ENCODE measurements at places on chromosomes 13 and 19.

DNA sequence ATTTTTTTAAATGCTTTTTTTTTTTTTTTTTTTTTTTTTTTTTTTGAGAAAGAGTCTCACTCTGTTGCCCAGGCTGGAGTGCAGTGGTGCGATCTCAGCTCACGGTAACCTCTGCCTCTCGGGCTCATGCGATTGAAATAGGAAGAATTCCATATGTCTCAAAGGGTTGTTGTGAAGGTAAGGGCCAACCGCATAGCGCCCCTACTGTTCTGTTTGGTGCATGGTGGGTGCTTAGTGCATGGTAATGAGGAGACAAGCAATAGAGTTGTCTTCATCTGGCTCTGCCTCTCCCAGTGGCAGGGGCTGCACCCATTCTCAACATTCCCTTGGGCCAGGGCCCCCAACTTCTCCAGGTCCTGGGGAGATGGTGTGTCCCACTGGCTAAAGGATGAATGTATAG is 68.7 kb downstream of the RASL11A start:
- H3K27me3 ChIP-seq, result peaks cover 3% of the 10 kb centered on the region
- no peaks in the 10 kb centered on the region for H3K36me3 ChIP-seq
- H3K27ac ChIP-seq, result no peak overlapping the region
- H3K4me3 ChIP-seq, result no peak overlapping the region
- peaks cover 8% of the 10 kb centered on the region for H3K4me1 ChIP-seq

GRCh38 chr13:33244210-33244906 is 41.2 kb downstream of the STARD13 start:
- no peaks in the 10 kb centered on the region for H3K36me3 ChIP-seq
- H3K27ac ChIP-seq, result no peak overlapping the region
- DNase-seq, result no peak
- H3K27me3 ChIP-seq, result no peaks in the 10 kb centered on the region
- no peaks in the 10 kb centered on the region for H3K4me1 ChIP-seq
- no peak overlapping the region for H3K4me3 ChIP-seq

DNA sequence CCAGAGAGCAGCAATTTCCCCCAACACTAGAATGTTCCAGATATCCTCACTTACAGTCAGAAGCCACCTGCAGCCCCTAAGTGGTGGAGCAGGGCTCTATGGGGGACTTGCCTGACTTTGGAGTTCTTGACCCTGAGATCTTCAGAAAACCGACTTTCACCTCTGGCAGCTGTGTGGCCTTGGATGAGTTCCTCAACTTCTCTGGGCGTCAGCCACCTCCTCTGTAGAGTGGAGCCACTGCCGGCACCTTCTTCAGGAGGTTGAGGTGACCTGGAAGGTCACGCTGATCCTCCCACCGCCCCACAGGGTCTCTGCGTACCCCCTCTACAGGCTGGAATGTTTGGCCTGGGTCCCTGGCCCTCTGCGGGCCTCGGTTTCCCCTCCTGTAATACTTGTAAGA is 7.1 kb upstream of the FUT5 start:
- H3K4me1 ChIP-seq, result peaks cover 17% of the 10 kb centered on the region
- H3K4me3 ChIP-seq, result no peak overlapping the region
- DNase-seq, result no peak

- no peak overlapping the region for H3K4me3 ChIP-seq
- DNase-seq, result no peak
- no peak overlapping the region for H3K27ac ChIP-seq
These were observed 54.9 kb downstream of the SIAH3 start for GRCh38 chr13:45796426-45797235.

DNA sequence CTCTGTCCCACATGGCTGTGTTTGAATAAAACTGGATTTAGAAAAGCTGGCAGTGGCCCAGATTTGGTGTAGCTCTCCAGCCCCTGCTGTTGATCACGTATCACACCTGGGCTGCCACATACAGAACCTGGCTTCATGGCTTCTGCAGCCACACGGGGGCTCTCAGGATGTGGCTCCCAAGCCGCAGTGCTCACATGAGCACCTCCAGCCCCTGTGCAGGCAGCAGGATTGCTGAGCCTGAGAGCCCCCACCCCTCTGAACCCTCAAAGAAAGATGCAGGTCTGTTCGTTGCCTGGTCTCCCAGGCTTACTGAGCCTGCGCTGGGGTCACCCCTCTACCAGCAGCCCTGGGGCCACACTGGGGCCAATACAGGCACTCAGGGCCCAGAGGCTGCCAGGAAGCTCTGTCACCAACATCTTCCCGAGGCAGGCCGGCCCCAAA is 2.7 kb downstream of the PLEKHF1 start:
- no peaks in the 10 kb centered on the region for H3K36me3 ChIP-seq
- no peak overlapping the region for H3K4me3 ChIP-seq
- no peak for DNase-seq
- H3K4me1 ChIP-seq, result peaks cover 16% of the 10 kb centered on the region

- H3K27me3 ChIP-seq, result no peaks in the 10 kb centered on the region
- H3K4me3 ChIP-seq, result no peak overlapping the region
- H3K36me3 ChIP-seq, result no peaks in the 10 kb centered on the region
- DNase-seq, result peak; percentile 15
These were observed 789.7 kb upstream of the PRR20A start for GRCh38 chr13:56351041-56351440.

DNA sequence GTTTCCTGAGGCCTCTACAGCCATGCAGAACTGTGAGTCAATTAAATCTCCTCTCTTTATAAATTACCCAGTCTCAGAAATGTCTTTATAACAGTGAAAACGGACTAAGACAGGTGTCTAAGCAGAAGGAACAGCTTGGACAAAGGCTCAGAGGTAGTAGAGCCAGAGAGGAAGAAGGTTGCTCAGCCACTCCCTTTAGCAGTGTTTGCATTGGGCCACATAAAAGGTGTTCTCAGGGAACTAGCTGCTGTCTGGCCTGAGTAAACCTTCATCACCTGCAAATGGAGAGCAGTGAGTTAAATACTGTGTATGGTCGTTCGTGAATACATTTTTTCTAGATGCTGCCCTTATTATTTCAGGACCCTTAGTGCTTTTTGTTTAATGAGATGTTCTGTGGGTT is 383.4 kb downstream of the EFNB2 start:
- no peak overlapping the region for H3K27ac ChIP-seq
- no peaks in the 10 kb centered on the region for H3K27me3 ChIP-seq
- no peaks in the 10 kb centered on the region for H3K4me1 ChIP-seq
- H3K36me3 ChIP-seq, result no peaks in the 10 kb centered on the region
- H3K4me3 ChIP-seq, result no peak overlapping the region

- H3K4me3 ChIP-seq, result no peak overlapping the region
These were observed 62.2 kb upstream of the ARGLU1 start for GRCh38 chr13:106630162-106630561.

DNA sequence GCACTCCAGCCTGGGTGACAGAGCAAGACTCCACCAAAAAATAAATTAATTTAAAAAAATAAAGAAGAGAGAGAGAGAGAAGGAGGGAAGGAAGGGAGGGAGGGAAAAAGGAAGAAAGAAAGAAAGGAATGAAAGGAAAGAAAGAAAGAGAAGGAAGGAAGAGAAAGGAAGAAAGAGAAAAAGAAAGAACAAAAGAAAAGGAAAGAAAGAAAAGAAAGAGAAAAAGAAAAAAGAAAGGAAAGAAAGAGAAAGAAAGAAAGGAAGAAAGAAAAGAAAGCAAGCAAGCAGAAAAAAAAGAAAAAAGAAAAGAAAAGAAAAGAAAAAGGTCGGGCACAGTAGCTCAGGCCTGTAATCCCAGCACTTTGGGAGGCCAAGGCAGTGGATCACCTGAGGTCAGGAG is 14.9 kb upstream of the ZNRF4 start:
- no peaks in the 10 kb centered on the region for H3K36me3 ChIP-seq
- H3K4me3 ChIP-seq, result no peak overlapping the region
- peaks cover 3% of the 10 kb centered on the region for H3K4me1 ChIP-seq
- H3K27ac ChIP-seq, result no peak overlapping the region

All from H1 (cell line).